ENCODE measurements at places on chromosomes 7 and 10. TPM values are rescaled to one million over a fixed set of nuclear protein-coding genes. Genes with fewer than 3 reads are reported as not detected.

DNA sequence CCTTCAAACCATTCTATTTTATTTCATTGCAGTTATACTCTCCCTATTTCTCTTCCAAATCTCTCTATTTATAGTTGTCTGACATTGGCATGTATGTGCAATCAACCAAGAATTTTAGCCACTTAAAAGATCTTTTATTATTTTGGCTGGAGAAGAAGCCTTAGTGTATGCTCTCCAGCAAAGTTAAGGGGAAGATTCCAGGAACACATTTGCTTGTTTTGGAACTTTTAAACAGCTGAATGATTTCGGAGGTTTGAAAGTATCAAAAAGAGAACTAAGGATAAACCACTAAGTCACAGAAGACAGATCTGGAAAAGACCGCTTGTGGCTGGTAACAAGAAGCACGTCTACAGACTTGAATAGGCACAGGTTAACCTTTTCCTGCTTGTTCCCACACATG is 182.2 kb upstream of the FZD1 start:
- H3K27ac ChIP-seq = no peak overlapping the region
- H3K36me3 ChIP-seq = no peaks in the 10 kb centered on the region
- no peak overlapping the region for H3K4me3 ChIP-seq
- H3K27me3 ChIP-seq = no peaks in the 10 kb centered on the region
- no peaks in the 10 kb centered on the region for H3K4me1 ChIP-seq

GRCh38 chr10:72001033-72001395 is 36.8 kb downstream of the CHST3 start:
- no peaks in the 10 kb centered on the region for H3K36me3 ChIP-seq
- H3K27me3 ChIP-seq = no peaks in the 10 kb centered on the region
- H3K4me3 ChIP-seq = no peak overlapping the region
- no peak overlapping the region for H3K27ac ChIP-seq

- no peaks in the 10 kb centered on the region for H3K4me1 ChIP-seq
- DNase-seq = no peak
- no peak overlapping the region for H3K4me3 ChIP-seq
- no peaks in the 10 kb centered on the region for H3K36me3 ChIP-seq
- no peak overlapping the region for H3K27ac ChIP-seq
Observed at GRCh38 chr7:33459340-33459751, 330.0 kb downstream of the BBS9 start.

GRCh38 chr10:68586606-68587305 is 26.6 kb downstream of the TET1 start:
- no peak overlapping the region for H3K4me3 ChIP-seq
- no peaks in the 10 kb centered on the region for H3K36me3 ChIP-seq
- no peak overlapping the region for H3K27ac ChIP-seq
- H3K4me1 ChIP-seq = no peaks in the 10 kb centered on the region
- no peak for DNase-seq

DNA sequence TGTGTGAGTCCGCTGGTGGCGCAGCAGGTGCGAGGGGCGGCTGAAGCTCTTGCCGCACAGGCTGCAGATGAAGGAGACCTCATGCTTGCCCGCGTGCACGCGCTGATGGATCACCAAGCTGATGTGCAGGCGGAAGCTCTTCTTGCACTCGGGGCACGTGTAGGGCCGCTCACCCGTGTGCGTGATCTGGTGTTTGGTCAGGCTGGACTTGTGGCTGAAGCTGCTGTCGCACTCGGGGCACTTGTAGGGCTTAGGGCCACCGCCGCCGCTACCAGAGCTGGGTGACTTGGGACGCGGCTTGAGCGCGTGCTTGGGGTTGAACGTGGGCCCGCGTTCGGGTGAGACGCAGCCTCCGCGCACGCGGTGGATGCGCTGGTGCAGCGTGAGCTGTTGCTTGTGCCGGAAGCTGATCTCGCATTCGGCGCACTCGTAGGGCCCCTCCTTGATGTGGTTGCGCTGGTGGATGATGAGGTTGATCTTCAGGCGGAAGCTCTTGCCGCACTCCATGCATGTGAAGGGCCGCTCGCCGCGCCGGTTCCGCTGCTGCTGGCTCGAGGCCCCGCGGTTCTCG is 28.7 kb downstream of the ZNF777 start:
- no peak overlapping the region for H3K4me3 ChIP-seq
- DNase-seq = no peak
- H3K27ac ChIP-seq = no peak overlapping the region
- peaks cover 18% of the 10 kb centered on the region for H3K36me3 ChIP-seq
- no peaks in the 10 kb centered on the region for H3K27me3 ChIP-seq

NXPH1 gene
- polyA plus RNA-seq = not detected

CLCN1 gene
- polyA plus RNA-seq = not detected

PGAM2 gene
- polyA plus RNA-seq = not detected

GRCh38 chr10:80497187-80498077 is 40.3 kb upstream of the SH2D4B start:
- peaks cover 6% of the 10 kb centered on the region for H3K36me3 ChIP-seq
- H3K4me1 ChIP-seq = peaks cover 57% of the 10 kb centered on the region
- H3K27ac ChIP-seq = no peak overlapping the region
- H3K27me3 ChIP-seq = no peaks in the 10 kb centered on the region
- no peak overlapping the region for H3K4me3 ChIP-seq

HKDC1 gene
- polyA plus RNA-seq = not detected

- no peak overlapping the region for H3K27ac ChIP-seq
- no peaks in the 10 kb centered on the region for H3K4me1 ChIP-seq
- H3K36me3 ChIP-seq = no peaks in the 10 kb centered on the region
- no peaks in the 10 kb centered on the region for H3K27me3 ChIP-seq
- H3K4me3 ChIP-seq = no peak overlapping the region
- no peak for DNase-seq
Observed at GRCh38 chr7:45924283-45924682, 3.2 kb upstream of the IGFBP3 start.

GRCh38 chr10:31051703-31052102 is 20.0 kb upstream of the ZNF438 start:
- H3K4me1 ChIP-seq = no peaks in the 10 kb centered on the region
- H3K27ac ChIP-seq = no peak overlapping the region
- H3K4me3 ChIP-seq = no peak overlapping the region
- H3K36me3 ChIP-seq = no peaks in the 10 kb centered on the region

DNA sequence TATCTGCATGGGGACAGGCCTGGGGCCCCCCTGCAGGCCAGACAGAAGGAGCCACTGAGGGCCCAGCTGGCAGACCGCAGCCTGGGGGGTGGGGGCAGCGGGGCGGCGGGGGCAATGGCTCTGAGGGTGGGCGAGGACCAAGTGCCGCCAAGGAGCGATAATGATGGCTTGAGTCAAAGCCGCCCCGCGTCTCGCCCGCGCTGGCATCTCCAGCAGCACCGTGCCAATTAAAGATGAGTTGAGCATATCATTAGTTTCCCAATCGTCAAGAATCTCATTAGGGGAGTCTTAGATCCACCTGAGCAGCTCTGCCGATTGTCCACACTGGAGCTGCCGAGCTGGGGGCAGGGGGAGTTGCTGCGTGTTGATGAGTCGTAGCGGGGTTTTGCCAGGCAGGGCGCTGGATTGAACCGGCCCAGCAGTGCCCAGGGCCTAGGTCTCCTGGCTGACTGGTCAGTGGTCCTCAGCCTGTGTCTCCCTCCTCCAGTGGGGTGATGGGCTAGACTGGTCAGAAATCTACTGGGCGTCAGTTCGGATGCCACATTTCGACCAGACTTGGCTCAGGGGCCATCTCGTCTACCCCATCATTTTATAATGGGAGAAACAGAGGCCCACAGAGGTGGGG is 41.0 kb upstream of the PSMG3 start:
- H3K27ac ChIP-seq = no peak overlapping the region
- H3K4me1 ChIP-seq = no peaks in the 10 kb centered on the region
- DNase-seq = no peak
- no peaks in the 10 kb centered on the region for H3K27me3 ChIP-seq
- H3K36me3 ChIP-seq = no peaks in the 10 kb centered on the region

GRCh38 chr10:28853195-28853594 is 175.9 kb downstream of the BAMBI start:
- H3K27me3 ChIP-seq = no peaks in the 10 kb centered on the region
- no peaks in the 10 kb centered on the region for H3K4me1 ChIP-seq
- DNase-seq = no peak

- H3K4me3 ChIP-seq = no peak overlapping the region
- DNase-seq = no peak
- H3K36me3 ChIP-seq = no peaks in the 10 kb centered on the region
- H3K4me1 ChIP-seq = no peaks in the 10 kb centered on the region
Observed at GRCh38 chr7:14252458-14252857, 263.0 kb upstream of the ETV1 start.

DNA sequence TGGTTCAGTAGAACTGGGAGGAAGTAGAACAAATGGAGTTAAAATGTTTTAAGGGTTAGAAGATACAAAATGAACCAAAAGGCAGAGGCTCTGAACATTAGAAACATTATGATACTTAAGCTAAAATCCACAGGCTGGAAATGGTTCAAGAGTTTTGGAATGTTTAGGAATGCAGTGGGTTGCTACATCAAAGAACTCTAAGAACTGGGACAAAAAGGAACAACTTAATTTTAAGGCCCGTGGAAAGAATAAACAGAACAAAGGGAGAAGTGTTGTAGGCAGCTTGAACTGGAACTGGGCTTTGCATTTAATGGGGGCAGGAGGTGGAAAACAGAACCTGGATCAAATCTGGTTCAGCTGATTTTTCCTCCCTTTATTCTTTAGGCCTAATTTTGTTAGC is 3.5 kb upstream of the C7orf25 start:
- no peaks in the 10 kb centered on the region for H3K27me3 ChIP-seq
- H3K4me3 ChIP-seq = no peak overlapping the region
- peaks cover 15% of the 10 kb centered on the region for H3K4me1 ChIP-seq
- H3K36me3 ChIP-seq = peaks cover 10% of the 10 kb centered on the region

PDK4 gene
- polyA plus RNA-seq = not detected

GRCh38 chr10:71084818-71085126 is 127.6 kb upstream of the UNC5B start:
- DNase-seq = no peak
- H3K4me1 ChIP-seq = no peaks in the 10 kb centered on the region
- H3K27me3 ChIP-seq = no peaks in the 10 kb centered on the region
- no peaks in the 10 kb centered on the region for H3K36me3 ChIP-seq
- no peak overlapping the region for H3K27ac ChIP-seq

PRTFDC1 gene
- polyA plus RNA-seq = 16.3 TPM

DNA sequence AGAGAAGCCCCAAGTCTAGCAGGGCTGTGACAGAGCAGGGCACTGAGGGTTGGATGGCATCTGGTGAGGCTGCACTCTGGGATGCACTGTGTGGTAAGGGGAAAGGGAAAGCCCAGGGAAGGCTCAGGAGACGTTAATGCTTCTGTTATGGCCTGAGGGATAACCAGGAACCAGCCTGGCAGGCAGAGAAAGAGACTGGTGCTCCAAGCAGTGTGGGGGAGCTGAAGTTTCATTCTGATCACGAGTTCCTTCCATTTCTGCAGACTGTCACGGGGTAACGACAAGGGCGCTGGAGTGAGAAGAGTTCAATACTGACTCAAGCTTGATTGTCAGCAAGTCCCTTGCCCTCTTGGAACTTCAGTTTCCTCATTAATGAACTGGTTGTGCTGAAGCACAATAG is 730.9 kb downstream of the GRID1 start:
- no peaks in the 10 kb centered on the region for H3K27me3 ChIP-seq
- H3K27ac ChIP-seq = no peak overlapping the region
- H3K36me3 ChIP-seq = no peaks in the 10 kb centered on the region

CALHM1 gene
- 0.06 TPM for polyA plus RNA-seq

GRCh38 chr10:111973306-111973705 is 210.3 kb downstream of the GPAM start:
- no peak overlapping the region for H3K4me3 ChIP-seq
- H3K4me1 ChIP-seq = no peaks in the 10 kb centered on the region
- H3K27me3 ChIP-seq = no peaks in the 10 kb centered on the region
- no peak overlapping the region for H3K27ac ChIP-seq

SLC26A5 gene
- 0.07 TPM for polyA plus RNA-seq

- H3K36me3 ChIP-seq = no peaks in the 10 kb centered on the region
- H3K27ac ChIP-seq = no peak overlapping the region
- no peaks in the 10 kb centered on the region for H3K4me1 ChIP-seq
- no peak for DNase-seq
Observed at GRCh38 chr7:36598054-36598674, 126.1 kb downstream of the AOAH start.

GRCh38 chr7:70779321-70779720 is 352.6 kb upstream of the GALNT17 start:
- no peak for DNase-seq
- no peak overlapping the region for H3K4me3 ChIP-seq
- H3K27me3 ChIP-seq = no peaks in the 10 kb centered on the region
- peaks cover 21% of the 10 kb centered on the region for H3K36me3 ChIP-seq
- peaks cover 14% of the 10 kb centered on the region for H3K4me1 ChIP-seq

DNA sequence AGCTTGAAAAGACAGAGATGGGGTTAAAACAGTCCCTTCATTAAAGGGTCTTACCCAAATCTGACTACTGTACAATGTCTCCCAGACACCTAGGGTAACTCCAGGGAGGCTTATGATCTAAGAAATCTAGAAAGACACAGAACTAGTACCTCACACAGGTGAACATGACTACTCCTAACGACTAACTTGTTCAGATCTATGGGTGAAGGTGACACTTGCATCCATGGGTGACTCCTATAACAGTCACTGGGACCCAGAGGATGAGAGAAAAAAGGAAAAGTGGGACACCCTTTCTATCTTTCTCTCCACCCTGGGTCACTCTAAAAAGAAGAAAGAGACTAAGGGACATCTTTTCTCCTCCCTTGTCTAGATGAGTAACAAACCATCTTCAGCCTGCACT is 19.2 kb downstream of the AKR1C8 start:
- no peak for DNase-seq
- no peaks in the 10 kb centered on the region for H3K4me1 ChIP-seq
- no peaks in the 10 kb centered on the region for H3K27me3 ChIP-seq
- H3K4me3 ChIP-seq = no peak overlapping the region
- H3K27ac ChIP-seq = no peak overlapping the region

DNA sequence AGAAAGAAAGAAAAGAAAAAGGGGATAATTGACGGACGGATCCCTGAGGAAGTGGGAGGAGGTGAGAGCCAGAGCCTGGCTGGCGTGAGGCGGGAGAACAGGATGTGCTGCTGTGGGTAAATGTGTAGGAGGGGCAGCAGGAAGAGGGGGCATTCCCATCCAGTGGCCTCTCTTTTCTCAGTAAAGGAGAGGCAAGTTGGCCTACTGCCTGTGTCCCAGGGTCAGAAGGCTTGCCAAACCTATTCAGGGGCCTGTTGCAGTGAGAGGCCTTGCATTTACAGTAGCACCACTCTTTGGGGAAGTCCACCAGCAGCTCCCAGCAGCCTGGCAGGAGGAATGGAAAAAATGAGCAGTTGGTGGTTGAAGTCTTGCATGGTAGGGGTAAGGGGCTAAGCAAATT is 26.6 kb upstream of the ASCC1 start:
- H3K27ac ChIP-seq = no peak overlapping the region
- no peaks in the 10 kb centered on the region for H3K27me3 ChIP-seq
- peaks cover 55% of the 10 kb centered on the region for H3K4me1 ChIP-seq
- no peak for DNase-seq

- H3K36me3 ChIP-seq = no peaks in the 10 kb centered on the region
- DNase-seq = no peak
- H3K27ac ChIP-seq = no peak overlapping the region
- no peaks in the 10 kb centered on the region for H3K4me1 ChIP-seq
- H3K27me3 ChIP-seq = no peaks in the 10 kb centered on the region
- H3K4me3 ChIP-seq = no peak overlapping the region
Observed at GRCh38 chr7:140285938-140286337, 109.2 kb upstream of the KDM7A start.
